Right renal cortex interstitium (tissue), 3 donors: ENCODE measurements at places on chromosomes 4 and X.

DNA sequence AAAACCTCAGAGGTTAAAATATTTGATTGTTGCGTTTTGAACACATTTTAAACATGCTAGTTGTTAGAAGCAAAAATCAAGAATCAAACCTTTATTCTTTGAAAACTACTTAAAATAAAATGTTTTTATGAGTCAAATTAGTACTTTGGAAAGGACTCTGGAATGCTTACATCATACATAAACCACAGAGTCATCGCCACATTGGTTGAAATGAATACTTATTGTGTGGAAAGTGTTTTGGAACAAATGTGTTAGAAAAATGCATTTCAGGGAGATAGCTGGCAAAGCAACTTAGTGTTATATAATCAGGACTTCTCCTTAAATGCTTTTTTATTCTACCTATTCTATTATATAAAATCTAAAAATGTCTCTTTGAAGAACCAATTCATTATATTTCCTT, 49.4 kb upstream of the CAMK2D start:
- DNase-seq: no peak

- DNase-seq: no peak
These were observed 18.8 kb downstream of the PPP4R3C start for GRCh38 chrX:27444093-27444908.

- DNase-seq: peak; percentile 2
These were observed 1.1 kb downstream of the RPS6KA6 start for GRCh38 chrX:84186603-84187532.

DNA sequence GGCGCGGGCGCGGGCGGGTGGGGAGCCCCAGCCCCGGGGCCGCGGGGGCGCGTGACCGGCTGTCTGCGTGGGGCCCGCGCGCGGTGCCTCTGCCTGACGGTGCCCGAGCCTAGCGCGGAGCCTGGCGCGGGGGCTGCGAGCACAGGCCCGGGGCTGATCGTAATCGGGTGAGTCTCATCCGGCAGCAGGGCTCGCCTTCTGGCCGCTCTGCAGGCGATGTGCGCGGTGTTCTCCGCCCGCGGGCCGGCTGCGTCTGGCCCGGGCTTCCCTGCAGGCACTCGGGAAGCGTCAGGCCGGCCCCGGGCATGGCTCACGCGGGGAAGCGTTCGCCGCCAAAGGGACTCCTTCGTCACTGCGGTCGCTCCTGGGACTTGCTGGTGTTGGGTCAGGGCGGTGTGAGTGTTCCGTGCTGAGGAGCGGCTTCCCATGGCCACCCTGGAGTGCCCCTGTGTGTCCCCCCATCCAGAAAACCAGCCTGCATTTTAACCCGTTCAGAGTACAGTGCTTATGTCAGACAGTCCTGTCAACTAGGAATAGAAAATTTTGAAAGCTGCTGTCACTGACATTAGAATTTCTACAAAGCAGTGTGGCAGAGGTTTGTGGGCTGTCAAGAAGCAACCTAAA, 40.6 kb downstream of the FAM149A start:
- no peak for DNase-seq

DNA sequence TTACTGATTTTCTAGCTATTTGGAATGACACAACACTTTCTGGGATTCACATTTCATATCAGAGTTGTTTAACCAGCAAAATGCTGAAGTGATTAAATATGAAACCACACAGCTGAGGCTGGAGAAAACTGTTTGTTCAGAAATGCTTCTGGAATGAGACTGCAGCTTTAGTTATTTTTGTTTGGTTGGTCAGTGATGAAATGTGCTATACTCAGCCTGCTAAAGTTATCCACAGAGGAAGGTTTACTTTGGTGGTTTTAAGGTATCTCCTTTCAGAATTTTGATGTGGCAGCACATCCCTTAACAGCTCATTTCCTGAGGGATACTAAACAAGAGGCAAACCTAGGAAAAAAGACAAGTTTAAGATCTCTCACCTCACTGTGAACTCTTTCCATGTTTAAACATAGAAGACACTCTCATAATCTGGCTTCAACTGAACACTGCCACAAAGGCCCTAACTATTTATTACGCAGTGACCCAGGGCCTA, 106.6 kb upstream of the PDE5A start:
- DNase-seq: peak; percentile 30
